NCI-H774 (cell line): ENCODE measurements at places on chromosomes 13 and 19.

DNA sequence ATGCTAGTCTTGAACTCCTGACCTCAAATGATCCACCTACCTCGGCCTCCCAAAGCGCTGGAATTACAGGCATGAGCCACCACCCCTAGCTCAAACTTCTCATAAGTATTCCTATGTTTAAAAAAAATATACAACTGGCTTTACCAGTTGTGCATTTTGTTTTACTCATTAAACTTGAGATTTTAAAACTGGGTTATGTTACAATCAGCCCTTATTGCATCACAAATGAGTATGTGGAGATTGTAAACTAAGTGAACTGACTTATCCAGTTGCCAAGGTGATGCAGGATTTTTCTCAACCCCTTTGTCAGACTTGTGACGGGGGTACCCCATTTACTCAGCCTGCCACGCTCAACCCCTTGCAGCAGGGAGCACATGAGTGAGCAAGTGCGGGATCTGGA is 14.4 kb upstream of the GTF2F2 start:
- DNase-seq, result no peak

- DNase-seq, result no peak
Observed at GRCh38 chr19:7670790-7671189, 1.9 kb downstream of the RETN start.

- DNase-seq, result peak; percentile 38
Observed at GRCh38 chr13:28684257-28684656, 25.3 kb downstream of the POMP start.

- no peak for DNase-seq
Observed at GRCh38 chr19:1265615-1266128, 3.5 kb upstream of the CIRBP start.

DNA sequence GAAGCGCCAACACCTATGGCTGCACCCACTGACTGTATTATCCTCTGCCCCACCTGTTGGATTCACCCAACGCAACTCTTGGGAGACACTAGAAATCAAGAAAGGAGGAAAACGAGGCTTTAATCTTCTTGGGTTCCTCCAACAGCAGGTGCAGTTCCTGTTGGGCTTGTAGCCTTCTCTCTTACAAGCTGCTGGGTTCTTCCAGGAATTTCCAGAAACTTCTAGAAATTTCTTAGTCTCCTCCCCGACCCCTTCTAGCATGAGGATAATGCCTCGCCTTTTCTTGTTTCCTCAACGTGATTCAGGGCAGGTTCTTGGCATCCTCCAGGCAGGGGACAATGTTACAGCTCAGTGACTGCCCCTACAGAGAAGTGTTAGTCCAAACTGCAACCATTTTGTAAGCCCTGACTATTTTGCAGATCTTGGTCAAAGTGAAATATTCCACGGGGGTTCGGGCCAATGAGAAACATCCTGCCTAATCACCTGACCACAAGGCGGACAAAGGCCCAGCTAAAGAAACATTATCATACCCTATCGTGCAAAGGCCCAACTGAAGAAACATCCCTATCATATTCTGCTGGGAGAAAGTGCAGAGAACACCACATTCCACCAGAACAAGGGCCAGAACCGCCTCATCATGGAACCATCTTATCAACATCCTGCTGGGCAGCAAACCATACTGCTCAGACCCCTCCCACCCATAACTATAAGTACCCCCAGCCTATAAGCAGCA is 614 bp upstream of the PNMA8A start:
- no peak for DNase-seq

DNA sequence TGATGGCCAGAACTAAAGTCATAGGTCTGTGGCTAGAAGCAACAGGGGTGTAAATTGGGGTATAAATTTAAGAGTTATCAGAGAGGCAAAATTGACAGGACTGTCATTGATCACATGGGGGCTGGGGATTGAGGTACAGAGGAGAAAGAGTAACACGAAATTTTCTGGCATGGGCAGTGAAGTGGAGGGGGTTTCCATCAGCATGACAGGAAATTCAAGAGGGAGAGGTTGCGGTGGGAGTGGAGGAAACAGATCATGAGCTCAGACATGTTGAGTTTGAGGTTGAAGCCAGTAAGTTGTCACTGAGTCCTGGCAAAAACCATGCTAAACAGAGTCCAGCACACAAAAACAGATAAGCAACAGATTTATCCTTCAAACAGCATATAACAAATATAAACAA is 192.1 kb upstream of the TSC22D1 start:
- DNase-seq, result no peak

GRCh38 chr13:113065406-113066141 is 40.0 kb upstream of the F7 start:
- no peak for DNase-seq

DNA sequence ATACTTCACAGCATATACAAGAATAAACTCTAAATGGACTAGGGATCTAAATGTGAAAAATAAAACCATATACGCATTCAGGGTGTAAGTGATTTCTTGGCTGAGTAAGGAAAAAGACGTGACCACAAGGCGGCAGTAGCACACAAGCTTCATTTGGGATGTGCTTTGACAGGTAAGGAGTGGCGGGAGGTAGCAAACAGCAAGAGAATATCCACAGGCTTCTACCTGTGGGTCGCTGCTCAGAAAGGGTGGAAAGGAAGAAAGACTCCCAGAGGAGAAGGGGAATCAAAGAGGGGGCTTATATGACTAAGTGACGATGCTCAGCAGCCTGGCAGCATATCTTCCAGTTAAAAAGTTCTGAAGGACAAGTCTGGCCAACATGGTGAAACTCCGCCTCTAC is 2.5 kb upstream of the ZNF121 start:
- DNase-seq, result peak; percentile 9

- DNase-seq, result no peak
Observed at GRCh38 chr13:98471934-98472333, 105.0 kb downstream of the STK24 start.

DNA sequence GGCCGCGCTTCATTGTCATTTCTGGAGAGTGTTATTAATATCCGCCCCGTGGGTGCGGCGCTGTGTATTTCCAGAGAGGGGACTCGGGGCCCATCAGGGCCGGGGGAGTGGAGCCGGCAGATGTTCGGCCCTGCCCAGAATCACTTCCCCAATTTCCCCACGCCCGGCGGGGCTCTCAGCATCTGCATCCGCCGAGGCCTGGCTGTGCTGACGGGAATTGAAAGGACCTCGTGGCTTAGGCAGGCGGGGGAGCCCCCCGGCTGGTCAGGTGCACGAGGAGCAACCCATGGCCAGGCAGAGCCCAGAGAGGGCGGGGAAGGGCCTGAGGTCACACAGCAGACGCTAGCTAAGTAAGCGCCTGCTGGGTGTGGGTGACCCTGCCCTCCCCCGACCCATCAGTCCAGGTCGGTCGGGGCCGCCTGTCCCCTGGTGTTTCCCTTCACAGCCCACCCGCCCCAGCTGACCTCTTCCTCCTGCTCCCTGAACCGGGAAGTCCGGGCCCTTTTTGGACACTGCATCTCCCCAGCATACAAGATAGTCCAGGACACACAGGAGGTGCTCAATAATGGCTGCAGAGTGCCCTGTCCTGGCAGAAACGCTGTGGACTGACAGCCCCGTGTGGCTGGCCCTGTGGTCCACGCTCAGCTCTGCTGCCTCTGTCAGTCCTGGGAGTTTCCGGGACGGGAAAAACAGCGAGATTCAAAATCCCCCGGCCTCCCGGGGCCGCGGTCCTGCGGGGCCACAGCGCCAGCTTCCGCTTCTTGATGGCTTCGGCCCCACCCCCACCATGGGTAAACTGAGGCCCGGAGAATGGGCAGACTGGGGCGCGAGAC is 22.1 kb downstream of the ARID3A start:
- DNase-seq, result no peak

GRCh38 chr13:36903925-36904595 is 16.0 kb downstream of the SMAD9 start:
- DNase-seq, result peak; percentile 91

- no peak for DNase-seq
Observed at GRCh38 chr13:26253262-26253786, 605 bp upstream of the CDK8 start.

DNA sequence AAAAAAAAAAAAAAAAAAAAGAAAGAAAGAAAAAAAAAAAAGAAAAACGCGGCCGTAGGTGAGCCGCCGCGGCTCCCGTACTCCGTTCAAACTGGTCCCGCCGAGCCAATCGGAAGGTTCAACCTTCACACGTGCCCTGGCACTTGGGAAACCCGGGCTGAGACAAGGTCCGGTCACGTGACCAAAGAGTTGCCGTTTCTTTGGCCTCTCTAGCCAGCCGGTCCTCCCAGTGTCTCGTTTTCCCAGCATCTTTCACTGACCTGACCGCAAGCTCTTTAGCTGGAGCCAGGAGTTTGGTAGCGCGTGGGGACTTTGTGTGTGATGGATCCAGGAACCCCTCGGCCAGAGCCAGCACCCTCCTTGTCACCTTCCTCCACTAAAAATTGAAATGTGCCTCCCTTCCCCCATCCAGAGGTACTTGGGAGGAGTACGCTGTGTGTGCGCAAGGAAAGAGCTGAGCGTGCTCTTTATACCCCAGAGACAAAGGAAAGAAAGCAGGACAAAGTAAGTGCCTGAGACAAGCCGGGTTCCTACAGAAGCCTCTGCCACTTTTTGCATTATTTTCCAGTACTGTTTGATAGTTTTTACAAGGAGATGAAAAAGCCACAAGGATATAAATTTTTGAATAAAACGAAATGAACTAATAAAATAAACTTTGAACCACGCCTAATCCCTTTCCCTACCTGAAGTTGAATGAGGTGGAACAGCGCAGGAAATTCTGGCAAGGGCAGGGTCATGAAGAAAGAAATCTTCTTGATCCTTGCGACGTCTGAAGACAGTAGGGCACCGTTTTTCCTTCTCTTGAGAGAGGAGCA is 959 bp downstream of the TNPO2 start:
- DNase-seq, result peak; percentile 98

- no peak for DNase-seq
Observed at GRCh38 chr19:48239582-48240141, 16.1 kb downstream of the CARD8 start.

GRCh38 chr19:28257396-28257795 is 955.6 kb downstream of the UQCRFS1 start:
- no peak for DNase-seq

DNA sequence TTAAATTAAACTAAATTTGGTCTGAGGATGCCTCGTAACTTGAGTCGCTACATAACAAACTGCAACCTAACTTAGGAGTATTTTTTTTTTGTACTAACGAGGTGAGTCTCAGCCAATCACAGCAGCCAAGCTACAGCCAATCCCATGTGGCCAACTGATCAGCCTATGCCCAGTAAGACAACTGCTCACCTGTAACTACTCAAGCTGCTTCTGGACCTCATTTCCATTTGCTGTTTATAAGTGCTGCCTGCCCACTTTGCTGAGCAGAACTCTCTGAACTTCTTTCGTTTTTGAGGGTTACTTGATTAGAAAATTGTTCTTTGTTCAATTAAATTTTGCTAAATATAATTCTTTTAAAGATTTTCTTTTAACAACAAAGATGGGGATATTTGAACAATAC is 3.8 kb downstream of the CPB2 start:
- no peak for DNase-seq

DNA sequence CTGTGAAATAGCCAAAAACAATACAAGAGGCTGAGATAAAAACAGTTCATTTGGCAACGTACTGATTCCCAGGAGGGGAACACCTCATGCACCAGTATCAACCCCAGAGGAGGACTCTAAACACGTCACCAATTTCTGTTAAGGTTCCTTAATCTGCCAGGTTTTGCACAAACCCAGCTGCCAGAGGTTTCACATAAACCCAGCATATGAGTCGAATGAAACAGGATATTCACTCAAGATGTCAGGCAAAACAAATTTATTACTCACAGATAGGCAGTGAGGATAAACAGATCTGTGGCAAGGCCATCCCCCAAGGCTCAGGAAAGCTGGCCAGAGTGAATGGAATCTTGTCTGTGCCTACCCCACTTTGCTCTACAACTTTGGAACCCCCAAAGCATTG is 210.9 kb downstream of the GPC5 start:
- no peak for DNase-seq

DNA sequence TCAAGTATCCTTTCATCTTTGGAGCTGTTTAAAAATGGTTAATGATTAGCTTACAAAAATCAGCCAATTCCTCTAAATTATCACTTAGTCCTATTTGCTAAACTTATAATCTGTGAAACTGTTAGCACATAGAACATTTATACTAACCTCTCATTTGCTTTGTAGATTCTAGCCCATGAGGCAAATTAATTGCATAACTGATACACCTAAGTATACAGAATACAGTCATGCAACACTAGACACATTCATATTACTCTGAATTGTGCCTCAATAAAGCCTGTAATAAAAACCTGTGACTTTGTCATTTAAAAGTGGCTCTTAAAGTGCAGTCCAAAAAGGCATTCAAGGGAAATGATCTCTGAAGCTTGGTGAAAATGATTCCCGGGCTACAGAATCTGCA is 21.0 kb downstream of the SERPINE3 start:
- DNase-seq, result no peak

DNA sequence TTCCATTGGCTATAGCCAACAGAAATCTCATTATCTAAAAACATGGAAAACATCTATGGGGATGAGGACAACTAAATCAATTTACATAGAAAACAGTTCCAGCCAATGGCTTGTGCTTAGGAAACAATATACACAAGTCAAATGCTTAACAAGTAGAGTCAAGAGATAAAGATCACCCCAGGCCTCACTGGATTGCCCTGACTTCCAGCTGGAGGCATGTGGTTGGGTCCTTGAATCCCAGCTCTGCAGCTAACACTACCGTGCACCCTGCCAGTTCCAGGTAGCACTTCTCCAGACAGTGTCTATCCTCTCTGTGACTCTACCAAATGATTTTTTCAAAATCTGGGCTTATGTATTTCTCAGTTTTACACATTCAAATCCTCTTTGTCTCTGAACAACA is 80.2 kb downstream of the DOCK9 start:
- DNase-seq, result no peak

DNA sequence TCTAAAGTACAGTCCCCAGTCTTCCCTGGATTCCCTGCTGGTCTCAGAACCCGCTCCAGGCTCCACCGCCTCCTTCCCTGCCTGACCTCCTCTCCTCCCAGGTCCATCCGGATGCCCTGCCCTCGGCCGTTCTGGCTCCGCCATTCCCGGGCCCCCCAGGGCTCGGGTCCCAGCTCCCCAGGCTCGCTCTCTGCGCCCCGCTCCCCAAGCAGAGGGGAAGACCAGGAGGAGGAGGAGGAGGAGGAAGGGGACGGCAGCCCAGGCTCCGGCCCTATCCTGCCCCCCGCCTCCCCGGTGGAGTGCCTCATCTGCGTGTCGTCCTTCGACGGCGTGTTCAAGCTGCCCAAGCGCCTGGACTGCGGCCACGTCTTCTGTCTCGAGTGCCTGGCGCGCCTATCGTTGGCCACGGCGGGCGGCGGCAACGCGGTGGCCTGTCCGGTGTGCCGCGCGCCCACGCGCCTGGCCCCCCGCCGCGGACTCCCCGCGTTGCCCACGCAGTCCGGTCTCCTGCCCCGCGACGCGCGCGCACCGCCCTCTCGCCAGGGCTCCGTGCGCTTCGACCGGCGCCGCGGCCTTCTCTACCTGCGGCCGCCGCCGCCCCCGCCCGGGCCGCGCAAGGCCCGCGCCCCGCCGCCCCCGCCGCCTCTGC is 647 bp downstream of the RNF225 start:
- no peak for DNase-seq

- no peak for DNase-seq
Observed at GRCh38 chr13:75357576-75358289, 124.2 kb downstream of the TBC1D4 start.
